HCT116 (cell line): ENCODE measurements at places on chromosomes 13 and 19. TPM values are rescaled to one million over a fixed set of nuclear protein-coding genes. Genes with fewer than 3 reads are reported as not detected.

The SRRM5 gene
- not detected for total RNA-seq

- DNase-seq, result no peak
These were observed at the start of gene AMER2 for GRCh38 chr13:25171517-25172302. Gene AMER2 (minus strand): TSS chr13:25172288. CDS start chr13:25171619, 669 bp downstream.

- DNase-seq, result no peak
These were observed 402.4 kb downstream of the DLEU7 start for GRCh38 chr13:50441130-50441529.

DNA sequence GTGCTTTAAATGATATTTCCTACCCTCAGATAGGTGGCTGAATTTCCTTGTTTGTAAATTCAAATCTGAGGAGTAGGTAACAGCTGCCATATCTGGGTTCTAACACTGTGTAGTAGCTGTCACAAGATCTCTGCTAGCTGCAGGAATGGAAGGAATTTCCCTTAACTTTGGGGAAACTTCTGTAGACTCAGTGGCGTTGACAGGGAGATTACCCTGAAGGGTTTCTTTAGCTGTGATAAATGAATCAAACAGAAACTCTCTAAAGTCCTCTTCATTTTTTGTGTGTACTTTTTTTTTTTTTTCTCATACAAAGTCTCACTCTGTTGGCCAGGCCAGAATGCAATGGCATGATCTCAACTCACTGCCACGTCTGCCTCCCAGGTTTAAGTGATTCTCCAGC is 5.3 kb upstream of the EPSTI1 start:
- DNase-seq, result no peak

DNA sequence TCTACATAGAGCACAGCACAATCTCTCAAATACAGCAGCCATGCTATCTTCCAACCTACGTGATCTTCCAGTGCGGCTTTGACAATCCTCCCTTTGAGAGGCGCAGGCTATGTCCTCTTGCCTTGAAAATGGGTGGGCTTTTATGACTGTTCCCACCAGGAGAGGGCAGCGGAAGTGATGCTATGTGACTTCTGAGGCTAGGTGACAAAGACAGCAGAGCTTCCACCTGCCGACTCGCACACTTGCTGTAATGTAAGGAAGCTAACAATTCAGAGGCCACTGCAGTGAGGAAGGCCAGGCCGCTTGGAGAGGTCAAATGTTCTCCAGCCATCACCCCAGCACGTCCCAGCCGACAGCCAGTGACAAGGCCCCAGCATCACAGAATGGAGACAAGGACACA is 65.8 kb downstream of the MRPL57 start:
- peak; percentile 8 for DNase-seq

GRCh38 chr19:3458229-3459088 is 21.9 kb downstream of the SMIM24 start:
- DNase-seq, result no peak
